ENCODE measurements at places on chromosomes 16 and 17. TPM values are rescaled to one million over a fixed set of nuclear protein-coding genes. Genes with fewer than 3 reads are reported as not detected.

DNA sequence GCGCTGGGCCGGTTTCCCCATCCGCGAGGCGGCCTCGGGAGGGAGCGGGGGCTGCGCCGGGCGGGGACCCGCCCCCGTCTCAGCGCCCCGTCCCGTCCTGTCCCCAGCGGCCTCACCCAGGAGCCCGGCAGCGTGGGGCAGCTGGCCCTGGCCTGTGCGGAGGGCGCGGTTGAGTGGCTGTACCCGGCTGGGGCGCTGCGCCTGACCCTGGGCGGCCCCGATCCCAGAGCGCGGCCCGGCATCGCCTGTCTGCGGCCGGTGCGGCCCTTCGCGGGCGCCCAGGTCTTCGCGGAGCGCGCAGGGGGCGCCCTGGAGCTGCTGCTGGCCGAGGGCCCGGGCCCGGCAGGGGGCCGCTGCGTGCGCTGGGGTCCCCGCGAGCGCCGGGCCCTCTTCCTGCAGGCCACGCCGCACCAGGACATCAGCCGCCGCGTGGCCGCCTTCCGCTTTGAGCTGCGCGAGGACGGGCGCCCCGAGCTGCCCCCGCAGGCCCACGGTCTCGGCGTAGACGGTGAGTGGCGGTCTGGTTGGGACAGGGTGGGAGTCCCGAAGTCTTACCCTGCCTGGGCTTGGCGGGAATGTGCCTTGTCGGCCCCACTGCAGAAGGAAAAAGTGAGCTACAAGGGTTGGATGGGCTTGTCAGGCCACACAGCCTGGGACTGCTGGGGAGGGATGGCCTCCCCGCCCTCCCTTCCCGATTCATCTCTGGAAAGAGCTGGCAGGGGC, 720 bp downstream of the METRN start:
- DNase-seq, result no peak

DNA sequence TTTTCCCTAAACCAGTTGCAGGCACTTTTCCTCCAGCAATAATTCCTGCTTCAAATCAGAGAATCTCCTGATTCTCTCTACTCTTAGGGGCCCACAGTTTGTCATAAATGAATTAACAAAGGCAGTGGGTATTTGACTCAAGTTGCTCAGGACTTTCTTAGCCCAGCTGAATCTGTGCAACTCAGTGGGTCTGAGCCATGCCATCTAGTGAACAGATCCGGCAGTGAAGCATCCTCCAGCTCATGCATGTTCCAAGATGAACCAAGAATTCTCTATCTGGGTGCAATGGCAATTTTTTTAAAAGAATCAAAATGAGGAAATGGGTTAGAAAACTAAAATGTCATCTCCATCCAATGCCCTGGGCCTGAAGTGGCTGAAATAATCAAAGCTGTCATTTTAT, 575.2 kb upstream of the CDH11 start:
- no peak for DNase-seq

DNA sequence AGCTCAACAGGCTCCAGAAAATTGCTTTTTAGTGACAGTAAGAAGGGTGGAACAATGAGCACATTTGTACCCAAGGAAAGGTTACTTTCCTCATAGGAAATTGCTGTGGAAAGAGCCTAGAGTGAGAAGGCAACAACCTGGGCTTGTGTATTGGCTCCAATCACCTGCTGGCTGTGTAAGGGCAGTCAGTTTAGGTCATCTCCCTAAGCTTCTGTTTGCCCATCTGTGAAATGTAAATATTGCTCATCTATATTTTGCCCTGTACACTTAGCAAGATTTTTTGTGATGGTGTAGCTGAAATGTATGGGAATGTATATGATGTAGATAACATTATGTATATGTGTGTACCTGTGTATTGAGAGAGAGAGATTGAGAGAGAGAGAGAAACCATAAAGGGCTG, 225.2 kb upstream of the MPHOSPH6 start:
- DNase-seq, result no peak

DNA sequence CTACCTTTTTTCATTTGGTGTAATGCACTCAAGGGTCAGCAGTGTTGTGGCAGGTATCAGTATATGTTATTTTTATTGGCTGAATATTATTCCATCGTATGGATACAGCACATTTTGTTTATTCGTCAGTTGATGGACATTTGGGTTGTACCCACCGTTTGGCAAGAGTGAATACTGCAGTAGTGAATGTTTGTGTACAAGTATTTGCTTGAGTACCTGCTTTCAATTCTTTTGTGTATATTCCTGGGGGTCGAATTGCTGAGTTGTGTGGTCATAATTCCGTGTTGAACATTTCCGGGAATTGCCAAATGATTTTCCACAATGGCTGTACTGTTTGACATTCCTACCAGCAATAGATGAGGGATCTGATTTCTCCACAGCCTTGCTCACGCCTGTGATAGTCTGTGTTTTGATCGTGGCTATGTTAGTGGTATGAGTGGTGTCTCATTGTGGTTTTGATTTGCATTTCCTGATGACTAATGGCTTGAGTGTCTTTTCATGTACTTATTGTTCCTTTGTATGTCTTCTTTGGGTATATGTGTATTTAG, 108.4 kb downstream of the OR1D5 start:
- no peak for DNase-seq

DNA sequence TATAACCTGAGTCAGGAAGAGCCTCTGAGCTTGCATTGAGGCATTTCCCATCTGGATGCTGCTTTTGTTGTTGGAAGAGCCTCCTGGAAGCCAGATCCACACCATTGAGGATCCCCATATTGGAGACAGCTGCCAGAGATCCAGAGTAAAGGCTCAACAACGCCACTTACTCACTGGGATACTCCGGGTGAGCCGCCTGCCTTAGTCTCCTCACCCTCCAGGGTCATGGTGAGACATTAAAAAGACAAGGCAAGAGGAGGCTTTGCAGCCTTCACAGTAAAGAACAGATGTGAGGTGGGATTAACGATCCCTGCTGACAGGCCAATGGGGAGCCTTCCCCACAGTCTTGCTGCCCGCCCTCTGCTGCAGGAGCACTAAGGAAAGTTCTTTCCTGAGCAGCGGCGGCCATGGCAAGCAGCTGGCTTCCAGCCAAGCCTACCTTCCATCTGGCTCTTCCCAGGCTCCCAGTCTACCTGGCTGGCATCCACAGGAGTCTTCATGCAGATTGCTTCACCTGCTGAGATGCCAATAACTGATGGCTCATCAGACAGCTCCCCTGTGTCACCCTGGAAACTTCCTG, 198.5 kb downstream of the CYLD start:
- DNase-seq, result no peak

DNA sequence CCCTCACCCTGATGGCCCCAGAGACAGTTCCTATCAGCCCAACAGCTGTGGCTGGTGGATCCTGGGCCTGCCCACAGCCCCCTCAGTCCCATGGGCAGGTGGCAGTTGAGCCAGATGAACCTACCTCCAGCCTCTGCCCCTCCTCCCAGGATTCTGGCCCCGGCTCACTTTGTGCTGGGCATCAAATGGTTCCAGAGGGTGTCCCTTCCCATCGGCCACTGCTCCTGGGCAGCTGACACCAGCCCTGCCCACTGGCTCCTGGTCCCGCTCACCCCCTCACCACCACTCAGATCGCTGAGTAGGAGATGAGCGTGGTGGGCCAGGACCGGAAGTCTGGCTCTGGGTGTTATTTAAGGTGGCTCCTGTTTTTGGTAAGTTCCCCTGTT, 2.0 kb downstream of the TTYH2 start:
- no peak for DNase-seq

DNA sequence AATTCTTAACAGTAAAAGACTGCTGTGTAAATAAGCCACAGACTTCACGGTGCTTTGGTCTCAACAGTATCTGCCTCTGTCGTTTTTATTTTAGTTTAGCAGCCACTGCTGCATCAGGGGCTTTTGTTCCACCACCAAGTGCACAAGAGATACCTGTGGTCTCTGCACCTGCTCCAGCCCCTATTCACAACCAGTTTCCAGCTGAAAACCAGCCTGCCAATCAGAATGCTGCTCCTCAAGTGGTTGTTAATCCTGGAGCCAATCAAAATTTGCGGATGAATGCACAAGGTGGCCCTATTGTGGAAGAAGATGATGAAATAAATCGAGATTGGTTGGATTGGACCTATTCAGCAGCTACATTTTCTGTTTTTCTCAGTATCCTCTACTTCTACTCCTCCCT, 7.9 kb downstream of the HERPUD1 start:
- no peak for DNase-seq

DNA sequence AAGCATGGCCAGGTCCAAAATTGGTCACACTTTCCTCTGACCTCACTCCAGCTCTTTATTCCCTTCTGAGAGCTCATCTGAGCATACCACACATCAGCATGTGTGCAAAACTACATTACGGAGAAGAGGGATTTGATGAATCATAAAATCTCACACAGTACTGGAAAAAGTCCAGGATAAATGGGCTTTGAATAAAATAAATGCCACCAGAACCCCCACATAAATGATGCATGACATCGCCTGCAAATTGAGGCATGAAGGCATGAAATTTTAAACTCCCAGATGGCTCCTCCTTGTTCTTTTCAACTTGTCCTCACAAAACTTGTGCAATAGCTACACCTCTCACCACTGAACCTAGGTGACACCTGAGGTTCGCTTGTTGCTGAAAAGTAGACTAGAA, 439.5 kb downstream of the CA10 start:
- DNase-seq, result no peak

GRCh38 chr16:12317121-12317810, 340.7 kb downstream of the SNX29 start:
- no peak for DNase-seq

- peak; percentile 84 for DNase-seq
Observed at GRCh38 chr16:30186782-30187555, 3.6 kb downstream of the CORO1A start.

- DNase-seq, result no peak
Observed at GRCh38 chr17:2943981-2944380, 119.4 kb downstream of the OR1D5 start.

DNA sequence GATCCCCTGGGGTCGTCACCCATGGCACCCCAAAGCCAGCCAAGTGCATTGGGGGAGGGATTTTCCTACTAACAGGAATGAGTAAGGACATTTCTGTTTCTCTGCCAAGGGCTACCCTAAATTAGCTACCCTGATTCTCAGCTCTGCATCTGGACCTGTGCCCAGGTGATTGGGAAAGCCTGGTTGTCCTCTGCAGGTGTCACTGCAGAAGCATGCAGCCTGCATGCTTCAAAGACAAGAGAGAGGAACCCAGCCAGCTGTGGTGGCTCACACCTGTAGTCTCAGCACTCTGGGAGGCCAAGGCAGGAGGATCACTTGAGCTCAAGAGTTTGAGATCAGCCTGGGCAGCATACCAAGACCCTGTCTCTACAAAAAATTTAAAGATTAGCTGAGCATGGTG, 19.6 kb downstream of the BEAN1 start:
- no peak for DNase-seq

GRCh38 chr16:67393111-67393787, at the start of gene TPPP3:
TSS of gene TPPP3 (minus strand) at chr16:67393498. CDS start at chr16:67391111, 2,387 bp downstream.
- DNase-seq, result no peak

DNA sequence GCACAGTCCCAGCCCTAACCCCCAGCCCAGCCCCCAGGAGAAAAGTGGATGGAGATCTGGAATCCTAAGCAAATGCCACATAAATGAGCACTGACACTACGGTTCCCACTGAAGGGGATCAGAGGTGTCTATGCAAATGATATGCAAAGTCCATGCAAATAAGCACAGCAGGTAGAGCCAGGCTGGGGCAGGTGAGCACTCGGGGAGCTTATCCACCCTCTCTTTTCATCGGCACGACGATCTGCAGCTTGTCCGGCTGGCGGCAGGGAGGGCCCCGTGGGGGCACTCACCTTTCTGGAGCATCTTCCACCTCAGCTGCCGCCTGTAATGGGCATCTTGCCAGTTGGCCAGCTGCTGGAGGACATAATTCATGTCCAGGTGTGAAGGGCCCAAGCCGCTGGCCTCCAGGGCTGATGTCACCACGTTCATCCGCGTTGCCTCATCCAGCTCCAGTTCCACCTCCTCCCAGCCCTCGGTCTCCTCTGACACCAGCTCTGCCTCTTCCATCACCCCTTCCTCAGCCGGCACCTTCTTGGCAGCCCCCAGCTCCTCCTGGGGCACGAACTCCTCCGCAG, 9.9 kb downstream of the HAP1 start:
- DNase-seq, result no peak

GRCh38 chr16:22402191-22402590, 27.8 kb upstream of the CDR2 start:
- DNase-seq, result no peak

GRCh38 chr16:833411-833810, 32.9 kb upstream of the GNG13 start:
- DNase-seq, result no peak

GRCh38 chr16:76428858-76429257, 151.7 kb downstream of the CNTNAP4 start:
- DNase-seq, result no peak

DNA sequence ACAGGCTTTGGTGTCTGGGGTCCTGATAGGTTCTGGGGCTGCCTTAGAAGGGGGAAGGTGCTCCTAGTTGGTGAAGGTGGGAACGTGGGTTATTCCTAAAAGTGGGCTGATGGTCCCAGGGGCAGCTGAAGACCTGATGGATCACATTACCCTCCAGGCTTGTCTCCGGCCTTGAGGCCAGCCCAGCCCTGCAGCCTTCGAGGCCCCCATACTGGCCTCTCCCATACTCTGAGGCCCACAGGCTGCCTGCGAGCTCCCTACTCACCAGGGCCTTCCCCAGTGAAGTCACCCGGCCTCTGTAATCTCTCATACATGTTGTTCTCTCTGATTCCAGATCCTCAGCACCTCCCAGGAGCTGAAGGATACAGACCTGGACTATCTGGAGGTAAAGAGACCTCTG, 2.7 kb downstream of the RNF112 start:
- DNase-seq, result no peak

The IGSF6 gene
- polyA plus RNA-seq, result 16.2 TPM

The METRN gene
- polyA plus RNA-seq, result 24.2 TPM

The CD300LB gene
- 0.64 TPM for polyA plus RNA-seq

The TRPV3 gene
- polyA plus RNA-seq, result 0.98 TPM

The CCL23 gene
- polyA plus RNA-seq, result 4.2 TPM

The NPIPB6 gene
- 2.6 TPM for polyA plus RNA-seq

Data from thymus (tissue), 14 donors.